ENCODE measurements at places on chromosomes 2 and 18.

DNA sequence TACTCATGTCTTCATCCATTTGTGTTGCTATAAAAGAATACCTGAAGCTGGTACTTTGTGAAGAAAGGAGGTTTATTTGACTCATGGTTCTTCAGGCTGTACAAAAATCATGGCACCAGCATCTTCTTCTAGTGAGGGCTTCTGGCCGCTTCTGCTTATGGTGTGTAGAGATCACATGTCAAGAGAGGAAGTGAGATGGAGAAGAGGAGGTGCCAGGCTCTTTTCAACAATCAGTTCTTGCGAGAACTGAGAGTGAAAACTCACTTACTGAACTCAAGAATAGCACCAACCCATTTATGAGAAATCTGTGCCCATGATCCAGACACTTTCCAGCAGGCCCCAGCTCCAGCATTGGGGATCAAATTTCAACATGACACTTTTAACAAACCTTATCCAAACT lies 30.0 kb upstream of the BARD1 start:
- DNase-seq = no peak

DNA sequence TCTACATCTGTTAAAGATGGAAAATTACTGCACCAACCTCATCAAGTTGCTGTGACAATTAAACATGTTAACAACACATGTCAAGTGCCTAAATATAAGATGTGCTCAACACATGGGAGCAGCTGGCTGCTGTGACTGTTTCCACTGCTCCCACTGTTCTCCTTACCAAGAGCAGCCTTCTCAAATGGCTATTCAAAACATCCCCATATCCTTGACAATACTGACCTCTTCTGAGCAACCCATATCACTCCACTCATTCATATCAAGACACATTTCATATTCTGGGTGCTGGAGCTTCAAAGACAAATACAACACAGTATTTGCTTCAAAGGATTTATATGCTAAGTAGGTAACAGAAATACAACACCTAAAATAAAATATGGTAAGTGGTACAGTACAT lies 60.3 kb downstream of the PIAS2 start:
- no peak for DNase-seq

GRCh38 chr2:98800330-98801064 lies 69.6 kb upstream of the MGAT4A start:
- no peak for DNase-seq

DNA sequence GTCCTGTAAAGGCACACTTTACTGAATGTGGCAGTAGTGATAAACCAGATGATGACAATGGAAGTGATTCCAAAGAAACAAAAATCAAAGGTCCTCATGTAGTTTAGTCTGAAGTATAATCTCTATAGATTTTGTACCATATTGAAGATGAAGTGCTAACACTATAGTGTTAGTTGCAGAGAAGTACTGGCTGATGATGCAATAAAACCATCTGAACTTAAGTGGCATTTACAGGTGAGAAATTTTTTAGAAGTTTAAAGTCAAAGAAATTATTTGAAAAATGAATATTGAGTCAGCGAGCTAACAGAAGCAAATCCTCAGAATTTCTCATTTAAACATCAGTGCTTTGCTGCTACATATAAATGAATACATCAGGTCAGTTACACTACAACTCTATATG lies 43.1 kb upstream of the RMDN2 start:
- DNase-seq = no peak

DNA sequence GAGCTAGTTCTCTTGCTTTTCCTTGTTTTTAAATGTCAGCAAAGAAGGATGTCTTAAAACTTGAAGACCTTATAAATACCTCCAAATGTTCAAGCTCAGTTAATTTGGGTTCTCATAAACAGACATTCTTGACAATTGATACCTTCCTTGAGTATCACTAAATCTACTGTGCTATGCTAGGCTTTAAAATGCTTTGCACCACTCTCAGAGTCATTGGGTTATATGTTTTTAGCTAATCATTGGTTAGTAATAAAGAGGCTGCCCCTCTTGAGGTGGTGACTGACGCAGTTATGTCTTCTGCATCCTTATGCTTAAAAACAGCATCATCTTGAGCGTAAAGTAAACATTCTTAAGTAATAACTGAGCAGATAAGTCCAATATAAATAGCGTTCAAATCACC lies 276.0 kb downstream of the AGPS start:
- no peak for DNase-seq

- DNase-seq = no peak
These were observed 169.1 kb upstream of the THUMPD2 start for GRCh38 chr2:39948016-39948719.

DNA sequence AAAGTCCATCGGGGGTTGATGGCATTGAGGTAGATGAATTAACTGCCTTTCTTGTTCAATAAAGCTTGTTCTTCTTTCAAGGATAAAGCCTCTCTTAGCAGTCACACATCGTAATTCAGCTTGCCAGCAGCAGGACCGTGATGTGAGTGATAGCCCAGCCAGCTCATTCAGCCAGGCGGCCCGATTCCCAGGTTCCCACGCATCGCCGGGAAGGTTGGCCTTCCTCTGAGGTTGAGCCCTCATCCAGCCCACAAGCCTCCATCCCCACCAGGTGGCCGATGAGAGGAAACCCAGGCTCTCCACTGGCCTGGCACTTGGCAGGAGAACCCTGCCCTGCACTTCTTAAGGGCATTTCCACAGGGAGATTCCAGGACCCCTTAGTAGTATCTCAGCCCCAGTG lies 4.7 kb downstream of the AGAP1 start:
- DNase-seq = no peak

- no peak for DNase-seq
These were observed 99.6 kb upstream of the MCFD2 start for GRCh38 chr2:47015206-47015605.

DNA sequence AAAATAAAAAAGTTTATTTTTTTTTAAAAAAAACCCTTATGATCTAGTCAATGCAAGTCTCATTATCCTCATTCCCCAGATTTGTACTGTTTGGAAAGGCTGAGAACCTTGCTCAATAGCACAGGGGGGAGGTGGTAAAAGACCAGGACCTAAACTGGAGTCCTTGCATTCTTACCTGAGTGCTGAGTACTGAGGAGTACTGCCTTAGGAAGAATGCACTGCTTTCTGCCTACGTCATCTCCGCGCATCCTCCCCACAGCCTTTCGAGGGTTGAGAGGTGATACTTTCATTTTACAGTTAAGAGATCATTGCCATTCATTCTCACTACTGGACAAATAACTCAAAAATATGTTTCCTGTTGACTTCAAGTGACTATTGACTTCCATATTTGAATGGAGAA lies 73.8 kb downstream of the MAP3K20 start:
- peak; percentile 13 for DNase-seq

DNA sequence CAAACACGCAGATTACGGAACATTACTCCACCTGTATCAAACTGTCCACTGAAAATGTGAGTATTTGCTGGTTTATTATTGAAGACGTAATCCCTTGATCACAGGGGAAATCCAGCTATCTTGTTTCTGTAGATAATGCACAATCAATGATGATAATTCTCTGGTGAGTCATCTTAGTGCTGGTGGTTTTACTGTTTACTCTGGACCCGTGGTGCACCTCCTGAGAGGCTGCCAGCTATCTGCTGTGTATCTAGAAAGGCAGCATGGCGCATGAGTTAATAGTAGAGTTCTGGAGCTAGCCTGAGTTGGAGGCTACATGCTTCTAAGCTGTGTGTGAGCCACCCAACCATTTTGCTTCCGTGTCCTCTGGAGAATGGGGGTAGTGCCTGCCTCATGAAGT lies 6.5 kb downstream of the NCAPH start:
- peak; percentile 58 for DNase-seq

DNA sequence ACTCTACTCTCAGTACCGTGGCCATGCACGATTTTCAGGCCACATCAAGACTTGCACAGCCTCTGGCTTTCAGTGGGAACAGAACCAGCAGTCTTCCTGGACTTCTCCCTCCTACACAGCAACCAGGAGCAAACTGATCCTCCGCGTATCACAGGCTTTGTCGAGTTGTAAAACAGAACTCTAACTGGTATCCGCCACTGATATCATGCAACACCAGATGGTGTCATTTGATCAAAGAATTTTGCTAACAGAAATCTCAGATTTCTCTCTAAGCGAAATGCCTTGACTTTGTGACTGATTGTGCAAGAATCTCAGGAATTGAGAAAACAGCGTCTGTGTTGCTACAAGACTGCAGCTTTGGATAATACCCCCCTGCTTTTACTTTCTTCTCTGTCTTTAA lies 85.7 kb downstream of the COPS8 start:
- DNase-seq = no peak

- DNase-seq = no peak
These were observed 30.6 kb downstream of the MAPRE2 start for GRCh38 chr18:35071819-35072247.

DNA sequence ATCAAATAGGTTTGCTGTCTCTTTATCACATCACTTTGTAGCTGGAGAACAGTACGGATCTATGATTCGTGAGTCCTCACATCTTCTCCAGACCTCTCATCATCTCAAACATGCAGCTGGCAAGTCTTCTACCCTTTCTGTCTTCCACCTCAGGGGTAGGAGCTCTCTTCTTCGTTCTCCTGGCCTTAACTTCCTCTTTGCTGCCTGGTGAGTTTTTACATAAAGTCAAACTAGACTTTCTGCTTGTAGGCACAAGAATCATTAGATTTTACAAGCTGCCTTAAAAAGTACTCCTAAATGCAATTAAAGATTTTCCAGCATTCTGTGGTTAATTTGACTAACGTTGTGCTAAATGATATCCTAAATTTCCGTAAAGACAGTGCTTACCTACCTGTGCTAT lies 43.7 kb upstream of the TANK start:
- DNase-seq = no peak

GRCh38 chr2:39696838-39697237 lies 31.1 kb downstream of the TMEM178A start:
- no peak for DNase-seq

DNA sequence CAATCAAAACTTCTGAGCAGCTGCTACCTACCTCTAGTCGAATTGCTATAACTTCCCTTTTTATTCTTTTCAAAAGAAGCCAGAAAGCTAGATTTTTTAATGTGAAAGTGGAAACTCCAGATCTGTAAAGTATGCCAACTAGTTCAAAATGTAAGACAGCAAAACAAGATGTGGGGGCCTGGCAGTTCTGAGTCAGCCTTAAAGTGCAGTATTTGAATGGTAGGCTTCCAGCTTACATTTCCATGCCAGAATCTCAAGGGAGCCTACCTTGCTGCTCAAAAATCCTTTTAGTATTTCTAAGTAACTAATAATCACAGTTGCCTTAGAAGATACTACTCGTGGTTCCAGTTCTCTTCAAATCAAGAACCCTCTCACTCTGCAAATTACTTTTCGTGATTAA lies 1288.7 kb downstream of the LRP1B start:
- no peak for DNase-seq

DNA sequence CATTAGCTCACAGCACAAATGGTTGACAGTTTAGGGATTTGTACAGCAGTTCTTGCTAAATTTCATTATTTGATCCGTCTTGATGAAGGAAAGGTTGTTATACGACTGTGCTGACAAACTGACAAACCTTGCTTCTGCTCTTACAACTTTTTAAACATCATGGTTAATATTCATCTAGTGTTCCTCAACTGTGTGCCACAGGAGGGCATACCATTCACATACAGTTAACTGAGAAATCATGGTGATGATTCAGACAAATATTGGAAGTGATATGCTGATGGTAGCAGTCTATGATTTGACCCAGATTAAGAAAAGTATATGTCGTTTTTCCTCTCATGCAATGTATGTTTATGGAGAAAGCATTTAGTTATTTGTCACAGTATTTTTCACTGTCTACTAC lies 129.8 kb upstream of the FSIP2 start:
- DNase-seq = no peak

- DNase-seq = no peak
These were observed 129.5 kb upstream of the PELI1 start for GRCh38 chr2:64273524-64274398.

- DNase-seq = no peak
These were observed 7.8 kb upstream of the ANXA4 start for GRCh38 chr2:69734035-69734611.

GRCh38 chr2:221573430-221574230 lies 1.5 kb upstream of the EPHA4 start:
- DNase-seq = peak; percentile 75

GRCh38 chr2:190877436-190877835 lies 3.2 kb upstream of the GLS start:
- DNase-seq = no peak

- DNase-seq = no peak
These were observed 3.4 kb downstream of the CYP26B1 start for GRCh38 chr2:72144274-72144631.

- DNase-seq = no peak
These were observed 59.0 kb upstream of the THOC1 start for GRCh38 chr18:326846-327245.

DNA sequence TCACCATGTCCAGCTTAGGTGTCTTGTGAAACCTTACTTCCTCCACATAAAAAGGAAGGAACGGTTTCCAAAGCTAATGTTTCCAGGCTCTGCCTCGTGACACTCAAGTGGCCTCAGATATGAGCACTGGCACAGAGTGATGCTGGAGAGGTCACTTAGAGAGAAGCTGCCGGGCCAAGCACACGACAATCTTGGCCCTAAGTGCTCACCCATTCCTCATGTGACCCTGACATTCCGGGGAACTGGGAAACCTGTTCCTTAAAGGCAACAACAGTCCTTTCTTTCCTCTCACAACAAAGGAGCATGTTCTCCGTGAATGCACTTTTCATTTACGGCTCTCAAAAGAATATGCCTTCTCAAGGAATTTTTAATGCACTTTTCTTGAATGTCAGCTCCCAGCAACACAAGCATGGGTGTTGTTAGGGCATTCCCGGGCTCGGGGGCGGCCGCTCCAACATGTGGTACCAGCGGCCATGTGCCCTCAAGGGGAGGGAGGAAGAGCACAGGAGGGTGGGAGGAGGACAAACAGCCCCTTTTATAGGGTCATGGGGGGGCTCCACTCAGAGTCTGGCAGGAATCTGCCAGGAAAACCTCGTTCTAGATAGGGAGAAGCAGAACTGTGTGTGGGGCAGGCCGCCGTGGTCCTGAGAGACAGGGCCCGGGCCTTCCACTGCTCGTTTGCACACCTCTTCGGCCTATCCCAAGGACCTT lies 118.6 kb downstream of the MBP start:
- DNase-seq = no peak

DNA sequence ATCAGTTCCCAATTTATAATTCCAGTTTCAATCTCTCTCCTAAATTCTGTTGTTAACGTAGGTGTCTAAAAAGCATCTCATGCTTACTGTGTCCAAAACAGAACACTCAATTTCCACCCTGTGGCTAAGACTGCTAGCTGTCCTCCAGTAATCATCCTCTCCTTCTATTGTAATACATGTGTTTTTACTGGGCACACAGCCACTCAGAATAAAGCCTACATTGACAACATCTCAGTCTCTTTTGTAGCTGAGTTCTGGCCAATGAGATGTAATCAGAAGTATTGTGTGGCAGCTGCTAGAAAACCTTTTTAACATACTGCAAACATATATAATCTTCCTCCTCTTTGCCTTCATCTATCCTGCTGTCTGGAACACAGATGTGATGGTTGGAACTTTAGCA lies 29.4 kb upstream of the TSPYL6 start:
- DNase-seq = no peak

GRCh38 chr2:164967781-164968228 lies 12.5 kb upstream of the SLC38A11 start:
- DNase-seq = no peak

All from effector memory CD4-positive, alpha-beta T cell (primary cell).